Testis (tissue), 5 donors: ENCODE measurements at places on chromosomes 12 and 14.
A peak's percentile ranks its signal among the peaks of the same experiment; 100 is the strongest.

DNA sequence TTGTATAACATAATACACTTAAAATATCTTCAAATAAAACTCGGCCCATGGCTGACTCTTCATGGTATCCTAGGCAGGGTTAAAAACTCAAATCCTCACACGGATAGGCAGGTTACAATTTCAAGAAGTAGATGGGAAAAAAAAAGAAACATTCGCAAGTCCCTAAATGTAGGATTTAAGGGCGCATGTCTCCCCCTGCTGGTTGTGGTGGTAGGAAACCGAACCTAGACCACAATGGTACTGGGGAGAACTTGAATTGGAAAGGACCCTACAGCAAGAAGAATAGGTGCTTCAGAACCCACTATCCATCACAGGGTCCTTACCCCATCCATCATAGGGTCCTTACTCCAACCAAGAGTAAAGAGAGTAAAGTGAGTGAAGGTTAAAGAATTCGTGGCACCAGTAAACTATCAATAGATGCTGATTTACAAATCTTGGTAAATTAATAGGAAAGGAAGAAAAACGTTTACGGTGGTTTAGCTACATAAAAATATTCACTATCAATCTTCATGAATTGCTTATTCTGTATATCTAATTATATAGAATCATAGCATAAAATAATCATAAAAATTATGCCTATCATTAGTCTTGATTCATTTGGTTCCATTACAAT is 3.3 kb upstream of the CIPC start:
- no peak overlapping the region for H3K27ac ChIP-seq
- peak; percentile 87 for DNase-seq
- H3K36me3 ChIP-seq, result no peaks in the 10 kb centered on the region
- no peak overlapping the region for H3K4me3 ChIP-seq

DNA sequence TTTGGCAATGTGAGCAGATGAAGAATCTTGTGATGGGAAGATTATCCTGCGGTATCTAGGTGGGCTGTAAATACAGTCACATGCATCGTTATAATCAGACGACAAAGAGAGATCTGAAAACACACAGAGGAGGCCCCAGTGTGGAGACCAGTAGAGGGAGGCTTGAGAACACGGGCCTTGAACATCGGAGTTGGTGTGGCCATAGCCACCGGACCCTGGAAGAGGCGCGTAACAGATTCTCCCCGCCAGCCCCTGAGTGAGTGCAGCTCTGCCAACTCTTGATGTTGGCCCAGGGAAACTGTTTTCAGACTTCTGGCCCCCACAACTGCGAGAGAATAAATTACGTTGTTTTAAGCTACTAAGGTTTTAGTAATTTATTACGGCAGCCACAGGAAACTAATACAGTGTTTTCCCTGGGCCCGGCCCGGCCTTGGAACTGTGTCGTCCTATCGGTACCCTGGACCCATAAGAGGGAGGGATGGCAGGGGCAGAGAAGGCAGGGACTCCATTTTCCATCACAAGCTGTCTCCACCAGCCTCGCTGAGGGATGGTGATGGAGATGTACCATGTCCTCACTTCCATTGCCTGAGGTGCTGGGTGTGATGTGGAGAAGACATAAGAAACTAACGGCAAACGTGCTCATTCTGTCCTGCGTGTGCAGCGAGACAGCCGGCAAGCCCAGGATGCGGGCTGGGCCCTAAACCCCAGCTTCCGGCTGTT is 91.6 kb downstream of the NTF3 start:
- H3K27me3 ChIP-seq, result no peaks in the 10 kb centered on the region
- no peaks in the 10 kb centered on the region for H3K36me3 ChIP-seq
- no peak overlapping the region for H3K4me3 ChIP-seq

DNA sequence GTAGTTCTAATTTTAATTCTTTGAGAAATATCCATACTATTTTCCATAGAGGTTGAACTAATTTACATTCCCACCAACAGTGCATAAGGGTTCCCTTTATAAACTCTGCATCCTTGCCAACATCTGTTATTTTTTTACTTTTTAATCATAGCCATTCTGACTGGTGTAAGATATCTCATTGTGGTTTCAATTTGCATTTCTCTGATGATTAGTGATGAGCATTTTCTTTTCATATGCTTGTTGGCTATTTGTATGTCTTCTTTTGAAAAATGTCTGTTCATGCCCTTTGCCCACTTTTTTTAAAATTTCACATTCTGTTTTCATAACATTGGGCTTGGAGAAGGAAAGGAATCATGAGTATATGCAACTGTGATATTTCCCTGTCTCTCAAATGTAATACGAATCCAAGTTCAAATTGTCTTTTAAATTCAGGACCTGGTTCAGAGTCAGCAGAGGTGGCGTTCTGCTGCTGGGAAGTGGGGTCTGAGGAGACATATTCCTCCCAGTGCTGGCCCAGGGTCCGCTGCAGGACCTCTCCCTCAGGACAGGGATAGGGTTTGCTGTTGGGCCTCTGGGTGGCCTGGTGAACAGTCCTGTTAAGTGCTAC is 81.2 kb upstream of the ETV6 start:
- DNase-seq, result no peak
- H3K36me3 ChIP-seq, result no peaks in the 10 kb centered on the region
- H3K27ac ChIP-seq, result no peak overlapping the region
- no peak overlapping the region for H3K4me3 ChIP-seq
- no peaks in the 10 kb centered on the region for H3K4me1 ChIP-seq

DNA sequence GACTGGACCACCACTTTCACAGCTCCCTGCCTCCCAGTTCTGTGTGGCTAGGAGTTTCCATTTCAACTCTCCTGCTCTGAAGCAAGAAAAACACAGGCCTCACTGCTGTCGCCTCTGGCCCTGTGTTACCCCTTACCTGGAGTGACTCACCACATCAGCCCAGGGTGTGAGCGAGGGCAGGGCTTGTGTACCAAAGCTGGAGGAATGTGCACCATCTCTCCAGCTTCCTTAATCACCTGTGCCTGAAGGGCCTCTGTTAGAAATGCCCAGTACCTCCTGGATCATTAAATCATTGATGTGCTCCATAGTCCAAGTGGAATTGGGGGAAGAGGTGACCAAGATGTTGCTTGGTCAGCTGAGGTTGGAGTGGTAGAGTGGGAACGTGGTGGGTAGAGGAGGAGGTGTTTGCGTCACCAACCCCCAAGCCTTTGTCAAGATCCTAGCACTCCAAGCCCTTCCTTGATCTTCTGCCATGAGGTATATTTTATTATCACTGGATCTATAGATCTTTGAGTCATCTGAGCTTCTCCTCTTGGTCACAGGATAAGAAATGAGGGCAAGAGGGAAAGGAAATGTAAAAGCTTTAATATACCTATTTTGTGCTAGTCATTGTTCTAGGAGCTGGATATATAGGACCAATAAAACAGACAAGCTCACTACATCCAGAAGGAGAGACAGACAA is 51.3 kb downstream of the SSPN start:
- H3K36me3 ChIP-seq, result no peaks in the 10 kb centered on the region
- no peak overlapping the region for H3K27ac ChIP-seq
- H3K4me3 ChIP-seq, result no peak overlapping the region
- no peaks in the 10 kb centered on the region for H3K4me1 ChIP-seq

GRCh38 chr12:32301216-32301615 is 98.1 kb upstream of the FGD4 start:
- no peaks in the 10 kb centered on the region for H3K4me1 ChIP-seq
- no peak for DNase-seq
- no peak overlapping the region for H3K27ac ChIP-seq

- peak overlapping the region; percentile 46 for H3K27ac ChIP-seq
- no peaks in the 10 kb centered on the region for H3K27me3 ChIP-seq
- peak; percentile 36 for DNase-seq
- no peak overlapping the region for H3K4me3 ChIP-seq
Measured at GRCh38 chr14:68144051-68144681, 324.6 kb downstream of the RAD51B start.

DNA sequence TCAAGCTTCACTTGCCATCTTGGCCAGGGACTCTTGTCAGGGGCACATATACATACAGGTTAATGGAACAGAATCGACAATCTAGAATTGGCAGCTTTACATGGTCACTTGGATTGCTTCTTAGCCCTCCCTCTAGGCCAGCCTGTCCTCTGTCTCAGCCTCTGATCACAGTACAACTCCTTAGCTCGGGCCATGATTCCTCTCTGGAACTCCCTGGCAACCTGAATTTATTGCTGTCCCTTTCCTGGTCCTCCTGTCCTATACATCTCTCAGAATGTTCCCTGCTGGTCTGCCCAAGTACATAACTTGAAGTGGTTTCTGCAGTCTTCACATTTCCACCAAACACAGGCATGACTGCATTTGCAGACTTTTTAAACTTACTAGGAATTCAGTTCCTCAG is 79.9 kb upstream of the CCDC175 start:
- no peak for DNase-seq
- H3K4me3 ChIP-seq, result no peak overlapping the region
- H3K4me1 ChIP-seq, result no peaks in the 10 kb centered on the region
- H3K36me3 ChIP-seq, result no peaks in the 10 kb centered on the region
- H3K27ac ChIP-seq, result no peak overlapping the region

GRCh38 chr12:83865431-83865830 is 1047.2 kb downstream of the SLC6A15 start:
- no peak overlapping the region for H3K27ac ChIP-seq
- no peaks in the 10 kb centered on the region for H3K4me1 ChIP-seq
- no peaks in the 10 kb centered on the region for H3K27me3 ChIP-seq
- H3K36me3 ChIP-seq, result no peaks in the 10 kb centered on the region

DNA sequence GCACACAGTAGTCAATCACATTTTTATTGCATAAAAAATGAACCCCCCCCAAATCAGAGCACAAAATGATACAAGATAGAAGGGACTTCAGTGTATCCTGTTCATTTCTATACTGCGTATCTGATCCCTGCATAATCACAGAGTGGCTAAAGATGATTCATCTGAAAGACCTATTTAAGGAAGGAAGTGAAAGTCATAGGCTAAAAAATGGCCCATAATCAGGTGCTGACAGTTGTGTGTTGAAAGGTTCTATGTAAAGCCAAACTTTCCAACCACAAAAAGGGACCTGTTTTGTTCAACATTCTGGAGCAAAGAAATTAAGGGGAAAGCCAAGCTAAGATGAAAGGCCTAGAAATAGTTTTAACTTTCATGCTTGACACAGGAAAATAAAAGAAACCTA is 147.8 kb upstream of the ATP2B1 start:
- no peak overlapping the region for H3K27ac ChIP-seq
- H3K4me3 ChIP-seq, result no peak overlapping the region
- DNase-seq, result no peak
- no peaks in the 10 kb centered on the region for H3K4me1 ChIP-seq

- no peak overlapping the region for H3K27ac ChIP-seq
- H3K27me3 ChIP-seq, result no peaks in the 10 kb centered on the region
- no peak overlapping the region for H3K4me3 ChIP-seq
Measured at GRCh38 chr14:87483271-87484260, 509.4 kb downstream of the GALC start.

DNA sequence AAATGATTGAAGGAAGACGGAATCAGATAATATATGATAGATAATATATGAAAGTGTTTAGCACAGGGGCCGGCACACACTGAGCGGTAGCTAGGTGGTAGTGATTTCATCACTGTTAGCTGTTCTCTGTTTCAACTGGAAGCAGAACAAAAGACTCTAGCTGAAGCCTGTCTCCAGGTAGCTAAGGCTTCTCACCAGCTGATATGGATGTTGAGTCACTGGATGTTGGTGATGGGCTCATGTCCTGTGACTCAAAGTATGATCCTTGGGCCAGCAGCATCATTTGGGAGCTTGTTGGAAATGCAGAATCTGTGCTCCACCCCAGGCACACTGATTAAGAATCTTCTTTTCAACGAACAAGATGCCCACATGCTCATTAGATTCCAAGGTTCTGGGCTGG is 21.7 kb upstream of the KCNA5 start:
- no peaks in the 10 kb centered on the region for H3K36me3 ChIP-seq
- H3K4me3 ChIP-seq, result no peak overlapping the region
- H3K27me3 ChIP-seq, result no peaks in the 10 kb centered on the region
- H3K4me1 ChIP-seq, result no peaks in the 10 kb centered on the region
- no peak for DNase-seq
- H3K27ac ChIP-seq, result no peak overlapping the region

GRCh38 chr12:2034633-2035430 is 18.0 kb upstream of the CACNA1C start:
- H3K27ac ChIP-seq, result no peak overlapping the region
- peak; percentile 92 for DNase-seq
- no peaks in the 10 kb centered on the region for H3K27me3 ChIP-seq
- H3K4me1 ChIP-seq, result peaks cover 5% of the 10 kb centered on the region
- no peaks in the 10 kb centered on the region for H3K36me3 ChIP-seq

DNA sequence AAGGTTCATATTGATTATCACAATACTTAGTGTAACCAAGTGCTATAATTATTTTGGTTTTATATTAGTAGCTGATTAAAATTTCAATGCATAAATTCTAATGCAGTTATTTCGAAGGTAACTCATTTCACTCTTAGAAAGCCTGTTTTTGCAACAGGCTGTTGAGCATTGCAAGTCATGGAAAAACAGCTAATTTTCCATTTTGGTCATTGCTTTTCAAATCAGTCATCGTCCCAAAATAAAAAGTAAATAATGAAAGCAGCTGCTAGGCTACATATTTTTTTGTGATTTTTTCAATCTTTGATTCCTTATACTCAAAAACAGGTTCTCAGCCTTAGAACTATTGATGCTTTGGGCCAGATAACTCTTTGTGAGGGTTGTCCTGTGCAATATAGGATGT is 22.9 kb downstream of the VEZT start:
- H3K4me1 ChIP-seq, result peaks cover 6% of the 10 kb centered on the region
- H3K27ac ChIP-seq, result no peak overlapping the region
- H3K27me3 ChIP-seq, result no peaks in the 10 kb centered on the region

DNA sequence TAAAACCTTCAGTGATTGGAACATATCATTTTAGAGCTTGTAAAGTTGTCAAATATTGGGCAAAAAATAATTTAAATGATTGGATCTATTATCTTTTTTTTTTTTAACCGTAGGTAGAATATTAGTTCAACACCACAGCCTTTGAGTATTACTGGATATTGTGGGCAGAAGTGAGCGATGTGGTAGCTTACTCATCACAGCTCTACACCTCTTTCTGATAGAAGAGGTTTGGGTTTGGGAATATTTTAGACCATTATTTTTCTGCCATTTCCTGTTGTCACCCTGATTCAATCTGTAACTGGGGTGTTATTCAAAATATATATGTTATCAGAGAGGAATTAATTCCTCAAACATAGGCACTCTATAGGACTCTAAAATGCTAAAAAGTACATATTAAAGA is 34.8 kb upstream of the SLC38A2 start:
- H3K4me1 ChIP-seq, result peaks cover 6% of the 10 kb centered on the region
- H3K36me3 ChIP-seq, result no peaks in the 10 kb centered on the region
- no peaks in the 10 kb centered on the region for H3K27me3 ChIP-seq
- no peak overlapping the region for H3K27ac ChIP-seq

- H3K4me1 ChIP-seq, result no peaks in the 10 kb centered on the region
- no peak overlapping the region for H3K27ac ChIP-seq
- no peaks in the 10 kb centered on the region for H3K27me3 ChIP-seq
Measured at GRCh38 chr12:78886719-78887407, 22.3 kb downstream of the SYT1 start.

- no peaks in the 10 kb centered on the region for H3K27me3 ChIP-seq
- no peaks in the 10 kb centered on the region for H3K36me3 ChIP-seq
- peak; percentile 3 for DNase-seq
- H3K4me3 ChIP-seq, result no peak overlapping the region
- no peaks in the 10 kb centered on the region for H3K4me1 ChIP-seq
Measured at GRCh38 chr14:101020834-101021370, 117.4 kb upstream of the RTL1 start.

GRCh38 chr14:60064491-60065072 is 27.1 kb upstream of the PCNX4 start:
- no peak overlapping the region for H3K27ac ChIP-seq
- no peaks in the 10 kb centered on the region for H3K4me1 ChIP-seq
- H3K27me3 ChIP-seq, result no peaks in the 10 kb centered on the region
